ENCODE measurements at places on chromosomes 12 and 14.

DNA sequence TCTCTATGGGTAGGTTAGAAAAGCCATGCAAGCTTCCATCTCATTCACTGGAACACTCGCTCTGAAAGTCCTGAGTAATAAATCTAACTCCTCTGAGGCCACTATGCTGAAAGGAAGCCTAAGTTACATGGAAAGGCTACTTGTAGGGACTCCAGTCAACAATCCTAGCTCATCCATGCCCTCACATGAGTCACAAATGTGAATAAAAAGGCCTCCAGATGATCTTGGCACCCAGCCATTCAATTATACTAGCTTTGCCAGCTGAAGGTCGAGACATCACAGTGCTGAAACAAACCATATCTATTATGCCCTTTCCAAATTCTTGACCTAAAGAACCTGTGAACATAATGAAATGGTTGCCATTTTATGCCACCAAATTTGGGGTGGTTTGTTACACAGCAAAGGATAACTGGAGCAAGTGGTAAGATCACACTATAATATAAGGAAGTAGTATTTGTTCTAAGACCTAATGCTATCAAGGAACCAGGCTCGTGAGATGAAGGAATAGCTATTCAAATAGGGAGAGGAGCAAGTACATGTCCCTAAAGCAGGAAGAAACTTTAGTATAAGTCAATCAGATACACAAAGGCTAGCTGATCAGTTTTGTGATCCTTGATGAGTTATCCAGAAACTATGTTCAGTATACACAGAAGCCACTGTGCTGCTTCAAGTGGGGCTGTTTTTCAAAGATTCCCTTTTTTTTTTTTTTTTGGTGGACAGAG is 142.1 kb downstream of the MED13L start:
- peak; percentile 31 for DNase-seq

GRCh38 chr12:115857923-115858322 is 419.6 kb downstream of the MED13L start:
- DNase-seq: no peak

- peak; percentile 42 for DNase-seq
Measured at GRCh38 chr14:63039866-63040265, 5.4 kb downstream of the KCNH5 start.

- DNase-seq: no peak
Measured at GRCh38 chr12:6696690-6697583, 3.7 kb downstream of the PIANP start.

DNA sequence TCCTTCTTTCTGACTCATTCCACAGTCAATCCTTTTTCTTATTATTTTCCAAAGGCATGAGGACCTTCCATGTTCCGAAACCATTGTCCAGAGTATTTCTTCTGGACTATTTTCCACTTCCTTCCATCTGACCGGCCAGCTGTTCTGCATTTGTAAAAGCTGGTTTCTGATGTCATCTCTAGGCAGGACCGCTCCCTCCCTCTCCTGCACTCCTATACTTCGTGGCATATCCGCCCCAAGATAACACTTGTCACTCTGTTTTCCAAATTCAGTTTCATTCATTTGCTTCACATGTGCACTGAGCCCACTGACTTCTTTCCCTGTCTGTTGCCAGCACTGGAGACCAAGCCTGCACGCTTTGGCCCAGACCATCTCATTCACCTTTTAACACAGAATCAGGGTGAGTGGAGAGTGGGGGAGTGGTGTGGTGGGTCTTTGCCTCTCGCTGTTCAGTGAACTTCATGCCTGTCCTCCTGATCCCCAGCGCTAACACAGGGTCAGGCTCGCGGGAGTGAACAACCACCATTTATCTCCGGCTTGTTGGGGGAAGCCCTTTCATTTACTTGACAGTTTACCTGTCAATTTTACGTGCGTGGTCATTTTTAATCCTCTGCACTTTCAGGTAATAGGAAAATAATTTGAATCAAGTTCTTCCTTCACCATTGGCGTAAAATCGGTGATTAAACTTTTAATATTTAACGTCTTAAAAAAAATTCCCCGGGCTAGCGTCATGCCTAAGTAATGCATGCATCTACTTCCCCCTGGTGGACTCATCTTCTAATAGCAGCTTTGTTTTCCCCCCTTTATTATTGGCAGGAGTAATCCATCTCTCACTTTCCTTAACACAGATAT is 52.5 kb downstream of the C12orf75 start:
- DNase-seq: peak; percentile 48

Data from NCI-H1105 (cell line).